Muscle of arm (tissue), 14 donors: ENCODE measurements at places on chromosomes 6 and 20. TPM values are rescaled to one million over a fixed set of nuclear protein-coding genes. Genes with fewer than 3 reads are reported as not detected.

DNA sequence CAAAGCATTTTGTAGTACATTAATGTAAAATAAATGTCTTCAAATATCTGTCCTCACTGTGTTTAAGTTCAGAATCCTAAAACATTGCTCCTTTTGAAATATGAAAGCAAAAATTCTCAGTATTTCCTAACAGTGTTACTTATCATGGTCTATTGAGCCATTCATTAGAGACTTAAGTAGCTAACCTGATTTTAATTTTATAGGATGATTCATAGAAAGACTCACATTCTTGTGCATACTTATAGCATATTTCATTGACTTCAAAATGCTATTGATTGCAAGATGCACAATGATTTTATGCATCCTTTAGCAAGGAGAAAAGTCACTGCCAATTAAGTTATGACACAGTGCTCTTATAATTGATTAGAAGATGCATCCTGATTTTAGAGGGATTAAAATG is 85.7 kb downstream of the HIVEP1 start:
- DNase-seq, result no peak

DNA sequence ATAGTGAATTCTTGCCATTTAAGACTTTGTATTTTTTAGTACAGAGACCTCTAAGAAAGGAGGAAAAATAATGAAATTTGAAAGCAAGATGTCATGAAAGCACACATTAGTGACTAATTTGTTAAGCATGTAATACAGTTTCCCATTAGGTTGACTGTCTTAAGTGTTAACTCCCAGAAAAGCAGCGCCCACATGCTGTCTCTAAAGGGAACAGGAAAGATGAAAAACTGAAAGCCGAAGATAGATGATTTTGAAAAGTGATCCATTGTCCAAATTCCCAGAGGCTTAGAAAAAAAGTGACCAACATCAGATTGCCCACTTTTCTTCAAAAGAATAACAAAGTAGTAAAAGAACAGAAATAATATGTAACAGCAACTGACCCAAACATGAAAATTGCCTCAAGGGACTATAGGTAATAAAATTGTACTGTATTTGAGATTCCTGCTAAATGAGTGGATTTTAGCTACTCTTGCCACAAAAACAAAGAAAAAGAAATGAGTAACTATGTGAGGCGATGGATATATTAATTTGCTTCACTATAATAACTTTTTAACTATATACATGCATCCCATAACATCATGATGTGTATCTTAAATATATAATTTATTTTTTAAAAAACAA is 83.2 kb upstream of the OGFRL1 start:
- DNase-seq, result no peak

- DNase-seq, result no peak
These were observed 665.1 kb downstream of the RNF144B start for GRCh38 chr6:19052219-19052618.

- DNase-seq, result no peak
These were observed 276.0 kb upstream of the SGK1 start for GRCh38 chr6:134593887-134594286.

DNA sequence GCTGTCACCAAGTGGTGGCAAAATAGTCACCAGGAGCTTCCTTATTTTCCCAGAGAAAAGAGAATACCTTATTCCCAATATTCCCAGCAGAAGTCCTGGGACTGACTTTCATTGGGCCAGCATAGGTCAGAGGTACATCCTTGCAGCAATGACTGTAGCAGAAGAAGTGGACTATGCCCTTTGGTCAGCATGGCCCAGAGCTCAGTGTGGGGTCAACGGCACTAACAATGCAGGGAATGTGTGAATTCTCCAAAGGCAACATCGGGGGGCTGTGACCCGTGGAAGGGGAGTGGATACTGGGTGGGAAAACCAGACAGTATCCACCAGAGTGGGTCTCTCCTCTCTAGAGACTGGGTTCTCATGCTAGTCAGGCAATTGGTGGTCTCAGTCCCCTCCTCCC is 15.6 kb upstream of the LBP start:
- no peak for DNase-seq

DNA sequence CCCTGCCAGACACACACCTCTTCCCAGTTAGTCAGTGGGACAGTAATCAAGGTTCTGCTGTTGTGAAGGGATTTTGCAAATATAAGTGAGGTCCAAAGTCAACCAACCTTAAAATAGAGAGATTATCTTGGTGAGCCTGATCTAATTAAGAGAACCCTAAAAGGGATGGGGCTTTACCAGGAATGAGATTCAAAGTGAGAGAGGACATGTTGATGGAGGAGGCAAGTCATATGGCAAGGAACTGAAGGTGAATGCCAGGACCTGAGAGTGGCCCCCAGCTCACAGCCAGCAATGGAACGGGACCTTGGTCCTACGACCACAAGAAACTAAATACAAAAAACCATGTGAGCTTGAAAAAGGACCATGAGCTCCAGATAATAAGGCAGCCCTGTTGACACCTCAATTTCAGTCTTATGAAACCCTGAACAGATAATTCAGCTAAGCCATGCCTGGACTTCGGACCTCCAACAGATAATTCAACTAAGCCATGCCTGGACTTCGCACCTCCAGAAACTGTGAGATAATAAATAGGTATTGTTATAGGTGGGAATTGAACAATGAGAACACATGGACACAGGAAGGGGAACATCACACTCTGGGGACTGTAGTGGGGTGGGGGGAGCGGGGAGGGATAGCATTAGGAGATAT is 253.4 kb downstream of the GMPR start:
- no peak for DNase-seq

DNA sequence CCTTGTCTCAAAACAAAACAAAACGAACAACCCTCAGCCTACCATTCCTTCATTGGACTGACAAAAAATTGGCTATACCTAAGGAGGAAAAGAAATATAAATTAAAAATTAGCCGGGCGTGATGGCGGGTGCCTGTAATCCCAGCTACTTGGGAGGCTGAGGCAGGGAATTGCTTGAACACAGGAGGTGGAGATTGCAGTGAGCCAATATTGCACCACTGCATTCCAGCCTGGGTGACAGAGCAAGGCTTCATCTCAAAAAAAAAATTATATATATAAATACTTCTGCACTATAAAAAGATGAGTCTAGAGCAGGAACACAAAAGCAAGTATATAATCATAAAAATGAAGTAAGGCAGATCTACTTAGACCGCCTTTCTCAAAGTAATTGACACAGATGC is 109.8 kb downstream of the CRYBG1 start:
- DNase-seq, result no peak

GRCh38 chr6:26743941-26744699 is 84.6 kb upstream of the ZNF322 start:
- DNase-seq, result no peak

GRCh38 chr6:1075444-1075843 is 236.5 kb upstream of the FOXQ1 start:
- DNase-seq, result no peak

- no peak for DNase-seq
These were observed 11.2 kb upstream of the EDN1 start for GRCh38 chr6:12278915-12279314.

- no peak for DNase-seq
These were observed 49.3 kb downstream of the PRR18 start for GRCh38 chr6:166258854-166259276.

GRCh38 chr20:19404826-19405225 is 192.4 kb downstream of the SLC24A3 start:
- no peak for DNase-seq

GRCh38 chr20:1266167-1266973 is at the start of gene SNPH:
TSS of gene SNPH (plus strand) at chr20:1266294. CDS start at chr20:1296240, 29,946 bp downstream.
- DNase-seq, result peak; percentile 70

DNA sequence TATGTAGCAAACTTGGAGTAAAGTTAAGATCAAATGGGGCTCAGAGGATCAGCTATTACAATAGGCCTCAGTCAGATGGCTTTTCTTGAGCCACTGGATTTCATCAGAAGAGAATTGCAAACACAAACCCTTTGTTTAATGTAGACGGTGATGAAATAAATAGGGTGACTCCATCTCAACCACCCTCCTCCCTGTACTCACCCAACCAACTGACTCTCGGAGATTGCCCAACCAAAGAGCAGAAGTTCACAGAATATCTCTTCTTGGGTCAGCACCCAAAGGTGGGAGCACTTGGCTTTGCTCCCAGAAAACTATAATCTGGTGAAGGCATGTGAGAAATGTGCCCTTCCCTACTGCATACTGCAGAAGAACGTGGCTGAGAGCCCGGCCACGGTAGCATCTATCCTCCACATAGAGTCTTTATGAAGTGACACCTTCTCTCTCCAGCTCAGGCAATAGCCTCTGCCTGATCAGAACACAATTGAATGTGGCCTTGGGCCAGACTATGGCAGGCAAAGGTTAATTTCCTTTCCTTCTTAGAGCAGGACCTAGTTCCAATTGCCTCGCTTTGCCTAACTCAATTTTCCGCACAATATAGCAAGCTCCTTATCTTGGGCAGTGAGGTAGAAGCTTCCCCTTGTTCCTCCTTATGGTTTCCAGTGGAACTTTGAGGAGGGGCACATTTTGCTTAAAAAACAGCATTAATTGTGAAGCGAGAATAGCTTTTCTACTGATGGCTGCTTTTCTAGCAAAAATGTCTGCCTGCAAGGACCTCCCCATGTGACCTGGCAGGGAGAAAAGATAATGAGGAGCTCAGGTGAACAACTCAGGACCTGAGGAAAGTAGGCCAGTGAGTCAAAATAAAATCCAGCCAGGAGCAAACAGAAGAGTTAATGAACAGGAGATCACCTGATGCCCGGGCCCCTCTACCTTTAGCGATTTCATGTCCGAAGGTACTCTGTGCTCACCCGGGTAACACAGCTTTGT is 79.4 kb downstream of the GFOD1 start:
- no peak for DNase-seq

DNA sequence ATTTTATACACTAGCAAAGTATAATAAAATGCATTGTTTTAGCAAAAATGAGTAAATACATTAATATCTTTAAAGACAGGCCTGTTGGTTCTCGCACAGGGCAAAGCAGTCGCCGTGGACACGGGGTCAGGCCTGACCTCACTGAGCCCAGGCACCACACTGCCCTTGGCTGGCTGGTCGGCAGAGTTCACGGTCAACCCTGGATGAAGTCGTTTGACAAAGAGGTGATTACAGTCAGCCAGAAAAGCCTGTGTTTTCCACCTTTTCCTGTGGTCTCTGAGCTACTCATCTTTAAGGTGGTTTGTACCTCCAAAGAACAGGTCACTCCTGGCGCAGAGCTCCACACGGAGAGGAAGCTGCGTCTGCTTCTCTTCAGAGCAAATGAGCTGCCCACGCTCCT is 191.5 kb downstream of the DLL1 start:
- DNase-seq, result no peak

GRCh38 chr6:16129623-16130401 is 926 bp downstream of the MYLIP start:
- DNase-seq, result no peak

GRCh38 chr6:127582777-127583462 is 5.9 kb downstream of the C6orf58 start:
- no peak for DNase-seq

GRCh38 chr6:115194981-115195638 is 852.3 kb upstream of the HS3ST5 start:
- peak; percentile 39 for DNase-seq

DNA sequence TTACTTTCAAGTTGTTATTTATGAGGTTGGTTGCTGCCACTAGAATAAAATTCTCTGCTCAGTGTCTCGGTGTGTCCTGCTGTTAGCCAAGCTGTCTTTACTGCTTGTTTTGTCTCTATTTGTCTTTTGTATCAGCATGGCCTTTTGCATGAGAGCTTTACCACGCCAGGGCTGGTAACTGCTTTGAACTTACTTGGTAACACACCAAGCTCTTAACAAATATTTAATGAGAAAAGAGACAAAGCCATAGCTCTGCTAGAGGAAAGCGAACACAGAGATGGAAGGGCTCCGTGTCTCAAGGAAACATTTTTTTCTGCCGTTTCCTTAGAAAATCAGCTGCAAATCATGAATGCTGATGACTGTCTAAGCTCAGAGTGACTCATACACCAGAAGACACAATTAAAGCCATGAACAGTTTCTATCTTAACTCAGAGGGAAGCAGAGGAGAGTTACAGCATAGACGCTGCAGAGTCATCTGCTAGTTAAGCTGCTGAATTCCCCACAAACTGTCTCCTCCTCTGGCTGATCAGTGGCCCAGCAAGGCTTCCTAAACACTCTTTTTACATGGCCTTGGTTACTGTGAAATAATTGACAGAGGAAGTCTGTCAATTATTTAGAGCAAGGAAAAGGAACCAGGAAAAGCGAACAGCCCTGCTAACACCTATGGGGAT is 44.8 kb downstream of the AGPAT4 start:
- DNase-seq, result no peak

DNA sequence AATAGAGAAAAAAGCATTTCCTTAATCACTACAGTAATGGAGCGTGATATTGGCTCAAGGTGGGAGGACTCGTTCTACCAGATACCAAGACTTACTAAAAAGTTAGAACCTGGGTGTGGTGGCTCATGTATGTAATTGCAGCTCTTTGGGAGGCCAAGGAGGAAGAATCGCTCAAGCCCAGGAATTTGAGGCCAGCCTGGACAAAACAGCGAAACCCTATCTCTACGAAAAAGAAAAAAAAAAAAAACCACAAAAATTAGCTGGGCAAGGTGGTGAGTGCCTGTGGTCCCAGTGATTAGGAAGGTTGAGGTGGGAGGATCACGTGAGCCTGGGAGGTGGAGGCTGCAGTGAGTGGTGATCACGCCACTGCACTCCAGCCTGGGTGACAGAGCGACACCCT is 24.0 kb upstream of the ATRN start:
- no peak for DNase-seq

- peak; percentile 38 for DNase-seq
These were observed 906 bp upstream of the BTN3A2 start for GRCh38 chr6:26363882-26364701.

DNA sequence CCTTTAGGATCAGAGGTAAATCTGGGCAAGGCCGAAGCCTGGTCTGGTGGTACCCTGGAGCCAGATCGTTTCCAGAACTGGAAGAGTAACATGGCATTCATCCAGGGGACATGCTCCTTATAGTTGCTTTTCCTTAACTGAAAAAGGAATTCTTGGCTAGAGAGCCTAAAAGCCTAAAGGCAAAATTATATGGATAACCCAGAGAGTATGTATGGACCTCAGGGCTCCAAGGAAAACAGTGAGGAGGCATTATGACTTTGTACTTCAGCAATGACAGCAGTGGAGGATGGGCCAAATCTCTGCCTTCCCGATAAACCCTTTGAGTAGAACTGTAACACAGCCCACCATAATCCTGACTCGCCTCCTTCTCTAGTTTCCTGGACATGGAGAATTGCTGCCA is 29.3 kb downstream of the ARHGAP18 start:
- no peak for DNase-seq

ETV7 gene
- 0.15 TPM for polyA plus RNA-seq

EYA4 gene
- polyA plus RNA-seq, result 33.5 TPM

SLC24A3 gene
- 18.0 TPM for polyA plus RNA-seq

SSTR4 gene
- not detected for polyA plus RNA-seq

RIPK1 gene
- polyA plus RNA-seq, result 15.1 TPM

PRDM13 gene
- polyA plus RNA-seq, result 0.07 TPM

COL19A1 gene
- 5.6 TPM for polyA plus RNA-seq

TREM2 gene
- polyA plus RNA-seq, result 0.53 TPM

LTB gene
- polyA plus RNA-seq, result 1.1 TPM

ADA gene
- not detected for polyA plus RNA-seq

TRIM39 gene
- 7.1 TPM for polyA plus RNA-seq

ENPP4 gene
- polyA plus RNA-seq, result 35.4 TPM

TRIM40 gene
- not detected for polyA plus RNA-seq
